ENCODE measurements at places on chromosomes 6 and 20.

- DNase-seq, result no peak
These were observed 299.0 kb downstream of the DOK5 start for GRCh38 chr20:54774426-54774825.

DNA sequence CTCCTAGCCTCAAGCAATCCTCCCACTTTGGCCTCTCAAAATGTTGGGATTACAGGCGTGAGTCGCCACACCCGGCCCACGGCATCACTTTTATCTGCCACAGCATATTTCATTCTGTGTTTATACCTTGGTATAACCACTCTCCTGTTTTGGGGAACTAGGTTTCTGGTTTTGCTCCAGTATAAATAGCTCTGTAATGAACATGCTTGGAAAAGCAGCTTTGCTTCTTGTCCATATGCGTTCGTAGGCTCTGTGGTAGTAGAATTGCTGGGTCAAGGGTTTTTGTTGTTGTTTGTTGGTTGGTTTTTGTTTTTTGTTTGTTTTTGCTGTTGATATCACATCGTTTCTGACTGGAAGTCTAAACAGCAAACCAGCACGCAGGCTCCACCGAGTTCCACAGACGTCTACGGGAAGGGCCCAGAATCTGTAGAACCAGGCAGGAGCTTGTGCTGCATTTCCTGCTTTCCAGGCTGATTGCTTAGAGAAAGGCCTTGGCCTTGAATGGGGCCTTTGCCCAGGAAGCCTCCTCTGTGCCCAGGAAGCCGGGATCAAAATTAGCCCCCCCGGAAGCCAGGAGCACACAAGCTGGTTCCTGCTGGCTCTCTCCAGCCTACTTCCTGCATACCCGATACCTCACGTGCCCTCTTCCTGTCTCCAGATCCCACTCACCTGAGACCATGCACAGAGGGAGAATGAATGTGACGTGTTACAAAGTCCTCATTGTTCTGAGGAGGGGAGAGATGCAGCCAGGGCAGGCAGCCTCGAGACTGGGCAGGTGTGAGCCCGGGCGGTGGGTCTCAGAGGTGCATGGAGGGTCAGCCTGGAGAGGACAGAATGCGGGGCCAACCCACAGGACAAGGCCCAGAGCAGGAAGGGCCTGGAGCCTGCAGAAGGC lies 34.7 kb downstream of the AAR2 start:
- no peak for DNase-seq

DNA sequence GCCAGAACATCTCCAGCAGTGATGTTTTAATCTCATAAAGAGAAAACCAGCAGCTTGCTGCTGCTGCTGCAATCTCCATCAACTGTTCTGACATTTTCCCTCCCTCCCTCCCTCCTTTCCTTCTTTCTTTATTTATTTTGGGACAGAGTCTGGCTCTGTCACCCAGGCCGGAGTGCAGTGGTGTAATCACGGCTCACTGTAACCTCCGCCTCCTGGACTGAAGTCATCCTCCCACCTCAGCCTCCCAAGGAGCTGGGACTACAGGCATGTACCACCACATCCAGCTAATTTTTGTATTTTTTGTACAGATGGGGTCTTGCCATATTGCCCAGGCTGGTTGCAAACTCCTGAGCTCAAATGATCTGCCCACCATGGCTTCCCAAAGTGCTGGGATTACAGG lies 5.7 kb downstream of the ELOVL5 start:
- no peak for DNase-seq

DNA sequence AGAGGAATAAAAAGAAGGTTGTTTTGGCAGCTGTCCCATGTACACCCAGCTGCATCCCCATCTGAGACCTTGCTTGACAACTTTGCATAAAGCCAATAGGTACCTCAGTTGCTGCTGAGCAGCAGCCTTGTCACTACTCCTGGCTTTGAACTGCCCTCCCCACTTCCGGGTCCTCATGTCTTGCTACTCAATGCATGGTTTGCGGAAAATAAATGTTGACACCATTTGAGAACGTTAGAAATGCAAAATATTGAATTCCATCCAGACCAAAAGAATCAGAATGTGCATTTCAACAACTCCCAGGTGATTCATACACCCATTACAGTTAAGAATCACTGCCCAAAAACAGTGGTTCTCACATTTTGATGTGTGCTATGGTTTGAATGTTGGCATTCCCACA lies 32.9 kb downstream of the GPX5 start:
- no peak for DNase-seq

DNA sequence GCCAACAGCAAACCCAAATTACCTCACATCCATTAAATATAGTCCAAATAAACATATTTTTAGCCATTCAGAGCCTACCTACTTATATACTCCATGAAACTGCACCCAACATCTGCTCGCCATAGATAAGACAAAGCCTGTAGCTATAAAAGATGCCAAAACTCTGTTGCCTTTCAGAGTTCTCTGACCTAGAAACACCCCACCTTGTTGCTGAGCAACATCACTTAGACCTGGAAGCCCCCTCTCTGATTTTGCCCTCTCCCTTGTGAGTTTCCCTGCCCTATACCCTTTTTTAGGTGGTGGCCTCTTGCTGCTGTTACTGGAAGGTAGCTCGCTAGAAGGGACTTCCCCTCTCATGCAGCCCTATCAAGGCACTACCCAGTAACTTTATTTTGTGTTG lies 27.7 kb upstream of the FBXL4 start:
- no peak for DNase-seq

DNA sequence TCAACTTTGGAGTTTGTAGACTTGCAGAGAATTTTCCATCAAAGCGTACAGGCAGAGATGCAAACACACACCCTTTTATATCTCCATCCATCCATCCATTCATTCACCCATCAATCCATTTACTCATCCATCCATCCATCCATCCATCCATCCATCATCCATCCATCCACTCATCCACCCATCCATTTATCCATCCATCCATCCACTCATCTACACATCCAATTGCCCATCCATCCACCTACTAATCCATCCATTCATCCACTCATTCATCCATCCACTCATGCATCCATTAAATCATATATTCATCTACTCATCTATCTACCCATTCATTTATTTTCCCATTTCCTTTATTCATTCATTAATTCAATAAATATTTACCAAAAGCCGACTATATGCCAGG lies 52.1 kb downstream of the KCNB1 start:
- no peak for DNase-seq

DNA sequence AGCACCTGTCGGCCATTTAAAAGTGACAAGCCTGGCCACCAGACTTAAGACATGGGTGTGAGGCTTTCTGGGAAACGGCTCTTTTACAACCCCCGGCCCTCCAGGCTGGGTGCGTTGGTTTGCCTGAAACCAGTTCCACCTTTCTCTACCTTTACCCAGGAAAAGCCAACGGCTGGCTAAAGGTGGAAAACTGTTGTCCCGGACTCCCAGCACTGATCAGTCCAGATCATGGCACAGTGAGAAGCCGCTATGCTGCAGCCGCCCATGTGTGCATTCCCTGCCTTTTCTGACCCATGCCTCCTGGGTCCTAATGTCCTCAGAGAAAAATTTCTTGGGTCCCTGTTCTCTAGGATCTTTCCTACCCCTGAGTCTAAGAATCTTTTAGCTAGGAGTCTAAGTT lies 655.7 kb upstream of the HS3ST5 start:
- no peak for DNase-seq

DNA sequence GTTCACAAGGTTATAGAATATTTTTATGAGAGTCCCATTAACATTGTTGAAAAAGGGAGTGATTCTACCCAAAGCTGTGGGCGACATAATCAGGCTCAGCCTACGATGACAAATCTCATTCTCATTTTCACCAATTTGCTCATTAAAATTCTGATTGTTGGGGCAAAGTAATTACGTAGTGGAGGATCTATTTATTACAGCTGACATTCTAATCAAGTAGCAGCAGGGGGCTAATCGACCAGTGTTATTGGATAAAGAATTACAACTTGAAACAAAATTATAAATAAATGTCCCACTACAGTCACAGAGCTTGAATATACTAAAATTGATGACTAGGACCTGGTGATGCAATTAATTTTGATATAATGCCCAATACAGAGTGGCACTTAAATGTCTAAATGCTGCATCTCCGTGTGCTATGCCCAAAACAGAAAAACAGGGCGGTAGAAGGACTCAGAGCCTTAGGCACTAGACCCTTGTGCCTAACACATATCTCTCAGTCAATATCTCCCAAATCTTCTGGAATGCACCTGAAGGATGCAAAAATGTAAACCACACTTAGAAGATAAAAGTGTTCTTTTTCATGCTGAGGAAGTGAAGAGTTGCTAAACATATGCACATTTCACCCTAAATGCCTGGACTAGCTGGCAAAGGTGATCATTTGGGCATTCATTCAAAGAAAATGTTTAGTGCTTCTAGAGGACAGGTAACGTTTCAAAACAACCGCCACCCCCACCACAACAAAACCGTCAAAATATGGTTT lies 88.3 kb downstream of the CD24 start:
- DNase-seq, result no peak

GRCh38 chr6:24743265-24743943 lies 24.4 kb upstream of the C6orf62 start:
- peak; percentile 97 for DNase-seq

GRCh38 chr6:109295109-109295773 lies 87.0 kb downstream of the CD164 start:
- no peak for DNase-seq

GRCh38 chr6:6984585-6985366 lies 123.0 kb upstream of the RREB1 start:
- DNase-seq, result no peak

- DNase-seq, result no peak
These were observed 66.9 kb downstream of the ZBTB2 start for GRCh38 chr6:151324488-151324825.

DNA sequence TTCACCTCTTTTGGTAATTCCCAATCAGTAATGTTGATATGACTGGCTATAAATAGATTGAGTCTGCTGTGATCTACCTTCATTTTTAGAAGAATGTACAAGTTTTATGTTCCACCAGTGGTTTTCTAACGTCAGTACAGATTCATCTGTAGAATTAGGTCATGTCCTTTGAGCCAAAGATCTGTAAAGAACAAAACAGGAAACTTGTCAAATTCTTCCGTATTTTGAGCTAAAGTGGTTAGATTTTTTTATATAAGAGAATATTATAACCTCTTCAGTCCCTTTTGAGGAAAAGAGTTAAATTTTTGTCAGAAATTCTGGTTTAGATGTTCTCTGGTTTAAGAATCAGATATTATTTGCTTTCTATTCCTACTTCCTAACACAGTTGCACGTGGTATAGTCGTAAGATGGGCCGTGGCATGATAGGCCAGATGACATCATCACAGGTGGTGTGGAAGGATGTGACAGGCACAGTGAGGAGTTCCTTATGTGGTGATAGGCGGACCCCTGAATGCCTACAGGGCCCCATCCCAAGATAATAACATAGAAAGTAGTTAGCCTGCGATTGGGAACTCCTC lies 62.3 kb downstream of the SNX9 start:
- DNase-seq, result no peak

DNA sequence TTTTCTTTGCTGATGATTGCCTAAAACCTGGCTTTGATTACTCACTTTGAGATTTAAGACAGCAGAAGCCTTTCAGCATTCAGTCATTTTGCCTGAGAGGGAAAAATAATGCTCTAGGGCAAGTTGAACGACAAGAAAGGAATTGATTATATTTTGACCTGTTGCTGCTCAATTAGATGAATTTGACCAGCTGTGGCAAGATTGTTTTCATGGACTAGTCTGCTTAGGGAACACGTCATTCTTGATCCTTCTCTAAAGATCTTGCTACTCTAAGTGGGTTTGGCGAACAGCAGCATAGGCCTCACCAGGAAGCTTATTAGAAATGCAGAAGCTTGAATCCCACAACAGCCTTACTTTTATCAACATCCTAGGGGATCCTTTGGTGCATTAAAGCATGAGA lies 59.7 kb upstream of the PHACTR1 start:
- DNase-seq, result no peak

- DNase-seq, result no peak
These were observed 257.1 kb downstream of the BCKDHB start for GRCh38 chr6:80363501-80364122.

- DNase-seq, result no peak
These were observed 391.1 kb upstream of the HSF2 start for GRCh38 chr6:122008101-122008999.

GRCh38 chr20:57680131-57680716 lies 29.6 kb downstream of the PMEPA1 start:
- DNase-seq, result peak; percentile 23

DNA sequence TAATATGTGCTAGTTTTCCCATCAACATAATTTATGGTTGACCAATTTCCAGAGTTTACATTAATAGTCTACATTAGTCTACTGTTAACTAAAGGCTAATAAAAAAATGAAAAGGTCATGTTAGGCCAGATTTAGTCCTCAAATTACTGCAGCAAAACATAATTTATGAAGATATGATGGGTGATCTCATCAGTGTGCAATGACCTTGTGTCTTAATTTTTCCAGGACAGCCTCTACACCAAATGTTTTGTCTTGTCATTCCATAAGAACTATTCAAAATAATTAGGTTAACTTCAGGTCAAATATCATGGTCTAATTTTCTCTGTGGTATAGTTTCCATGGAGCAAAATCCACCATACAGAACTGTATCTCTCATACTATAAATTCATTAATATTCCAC lies 234.2 kb downstream of the COL12A1 start:
- no peak for DNase-seq

- DNase-seq, result no peak
These were observed 349.1 kb upstream of the GJE1 start for GRCh38 chr6:141783585-141783984.

- no peak for DNase-seq
These were observed 157.4 kb upstream of the ZNF217 start for GRCh38 chr20:53750827-53751619.

DNA sequence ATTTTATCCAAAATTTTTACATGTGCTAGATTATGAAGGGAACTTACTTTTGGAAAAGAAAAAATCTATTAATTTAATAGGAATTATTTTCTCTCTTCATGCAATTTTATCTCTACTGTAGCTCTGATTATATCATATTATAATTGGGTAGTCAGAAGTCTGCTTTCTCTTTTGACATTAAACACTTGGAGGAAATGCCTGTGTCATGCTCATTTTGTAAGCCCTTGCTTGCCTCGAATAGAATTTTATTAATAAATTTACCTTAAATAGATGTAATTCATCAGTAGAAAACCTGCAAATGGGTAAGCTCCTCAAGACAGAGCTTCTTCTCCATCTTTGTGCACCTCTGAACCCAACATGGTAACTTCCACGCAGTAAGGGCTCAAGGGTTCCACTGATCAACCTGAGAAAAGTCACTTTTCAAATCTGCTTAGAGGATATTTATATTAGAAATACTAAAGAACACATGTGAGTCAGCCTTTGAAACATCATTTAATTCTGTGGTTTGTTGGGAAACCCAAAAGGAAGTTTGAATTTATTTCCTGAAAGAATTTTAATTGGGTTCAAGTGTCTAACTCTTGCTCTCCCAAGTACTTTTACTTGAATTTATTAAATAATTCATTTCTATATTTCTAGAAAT lies 266.0 kb downstream of the ALDH8A1 start:
- DNase-seq, result peak; percentile 42

DNA sequence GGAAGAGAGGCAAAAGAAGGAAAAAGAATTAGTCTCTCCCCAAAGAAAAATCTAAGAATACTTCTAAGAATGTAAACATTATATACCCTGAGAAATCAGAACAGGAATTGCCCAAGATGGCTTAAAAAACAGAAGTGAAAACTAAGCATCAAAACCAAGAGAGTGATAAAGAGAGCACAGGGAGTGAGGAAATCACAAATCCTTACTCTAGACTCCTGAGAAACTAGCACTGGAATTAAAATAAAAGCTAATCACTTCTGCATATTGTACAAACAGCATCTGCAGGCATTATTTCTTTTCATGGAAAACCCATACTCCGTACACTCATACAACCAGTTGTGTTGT lies 285.7 kb downstream of the BTBD9 start:
- DNase-seq, result no peak
